ENCODE measurements at places on chromosomes 12 and 14.

- DNase-seq: no peak
Measured at GRCh38 chr12:24177889-24178288, 228.4 kb upstream of the SOX5 start.

DNA sequence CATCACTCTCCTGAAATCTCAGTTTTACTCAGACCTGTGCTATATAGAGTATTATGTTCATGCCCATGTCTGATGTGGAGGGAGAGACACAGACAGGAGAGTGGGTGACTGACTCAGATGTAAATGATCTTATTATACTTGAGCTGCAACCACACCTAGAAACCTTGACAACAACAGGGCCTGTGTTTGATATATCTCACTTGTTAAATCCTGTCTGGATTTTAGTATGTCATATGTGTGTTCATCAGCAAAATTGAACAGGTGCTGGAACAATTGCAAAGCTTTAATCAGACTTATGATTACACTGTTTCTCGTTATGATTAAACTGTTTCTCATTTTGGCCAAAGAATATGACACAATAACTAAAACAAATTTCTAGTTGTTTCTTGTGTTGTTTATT lies 37.7 kb downstream of the DIP2B start:
- peak; percentile 23 for DNase-seq

GRCh38 chr12:26845057-26845666 lies 12.2 kb upstream of the ITPR2 start:
- no peak for DNase-seq

DNA sequence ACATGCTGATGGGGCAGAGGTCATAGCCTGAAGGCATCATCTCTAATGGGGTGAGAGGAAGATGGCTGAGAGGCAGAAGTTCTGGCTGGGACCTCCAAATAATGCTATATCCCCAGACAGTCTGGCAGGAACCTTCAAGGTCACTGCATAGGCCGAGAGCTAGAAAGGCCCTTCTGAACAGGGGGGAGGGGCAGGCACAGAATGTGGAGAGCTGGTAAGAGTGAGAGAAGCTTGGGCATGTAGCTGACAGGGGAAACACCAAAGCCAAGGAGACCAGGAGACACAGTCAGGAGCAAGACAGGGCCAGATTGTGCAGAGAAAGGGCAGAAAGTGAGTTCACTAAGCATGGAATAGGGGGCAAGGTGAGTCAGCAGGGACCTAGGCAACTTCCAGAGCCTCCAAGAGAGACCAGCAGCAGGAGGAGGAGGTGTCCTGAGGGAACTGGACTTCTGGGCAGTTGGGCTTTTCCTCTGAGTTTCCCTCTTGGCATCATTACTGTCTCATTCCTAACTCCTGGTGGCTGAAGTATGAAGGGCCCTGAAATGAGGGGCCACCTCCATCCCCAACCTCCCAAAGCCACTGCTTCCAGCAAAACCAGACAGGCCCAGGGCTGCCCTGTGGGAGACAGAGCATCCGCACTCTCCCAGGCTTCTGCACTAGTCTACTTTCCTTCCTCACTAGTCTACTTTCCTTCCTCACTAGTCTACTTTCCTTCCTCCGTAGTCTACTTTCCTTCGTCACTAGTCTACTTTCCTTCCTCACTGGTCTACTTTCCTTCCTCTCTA lies 17.1 kb downstream of the ANO2 start:
- no peak for DNase-seq

DNA sequence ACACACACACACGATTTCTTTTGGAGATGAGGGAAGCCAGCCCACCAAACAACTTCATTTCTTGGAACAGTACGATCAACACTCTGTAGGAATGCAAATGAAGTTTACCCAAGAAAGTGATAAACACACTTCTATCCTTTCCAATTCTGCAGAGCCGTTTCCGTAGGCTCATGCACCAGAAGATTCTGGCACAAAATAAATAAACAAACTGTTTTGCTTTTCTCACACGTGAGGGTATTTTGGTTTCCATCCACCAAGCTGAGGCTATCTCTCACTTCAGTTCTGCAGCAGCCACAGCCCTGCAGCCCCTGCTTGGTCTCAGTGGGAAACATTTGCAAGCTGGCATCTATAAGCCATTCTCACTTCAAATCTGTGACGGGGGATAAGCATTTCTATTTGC lies 15.3 kb upstream of the TSPAN11 start:
- DNase-seq: no peak

DNA sequence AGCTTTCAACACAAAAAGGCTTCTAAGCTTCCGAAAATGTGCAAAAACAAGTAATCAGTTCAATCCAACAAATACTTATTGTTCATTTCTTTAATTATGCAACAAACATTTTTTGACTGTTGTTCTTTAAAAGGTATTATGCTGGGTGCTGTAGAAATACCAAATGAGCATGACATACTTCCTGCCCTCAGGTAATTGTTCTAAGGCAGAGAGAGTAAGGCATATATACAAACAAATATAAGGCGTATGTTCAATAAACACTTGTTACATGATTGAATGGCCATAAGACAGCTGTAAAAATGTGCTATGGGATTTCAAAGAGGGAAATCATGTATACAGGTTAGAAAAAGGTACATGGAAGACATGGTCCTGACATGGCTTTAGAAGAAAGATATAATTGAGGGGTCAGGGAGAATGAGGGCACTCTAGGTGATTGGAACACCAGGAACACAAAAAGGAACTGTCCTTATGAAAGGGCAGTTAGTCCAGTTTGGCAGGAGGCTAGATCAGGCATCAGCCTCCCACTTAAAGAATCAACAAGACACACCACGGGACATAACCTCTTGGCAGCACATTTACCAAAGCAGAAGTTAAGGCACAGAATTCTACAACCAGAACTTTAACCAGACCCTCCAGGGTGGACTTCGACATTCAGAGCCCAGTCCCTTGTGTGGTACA lies 135.8 kb upstream of the SCAF11 start:
- no peak for DNase-seq
